ENCODE measurements at places on chromosomes 3 and 15. TPM values are rescaled to one million over a fixed set of nuclear protein-coding genes. Genes with fewer than 3 reads are reported as not detected.

GRCh38 chr3:107969994-107970819 lies 120.6 kb downstream of the CD47 start:
- no peak overlapping the region for H3K4me3 ChIP-seq
- peak overlapping the region; percentile 44 for H3K27ac ChIP-seq
- no peaks in the 10 kb centered on the region for H3K27me3 ChIP-seq
- peak; percentile 73 for DNase-seq

DNA sequence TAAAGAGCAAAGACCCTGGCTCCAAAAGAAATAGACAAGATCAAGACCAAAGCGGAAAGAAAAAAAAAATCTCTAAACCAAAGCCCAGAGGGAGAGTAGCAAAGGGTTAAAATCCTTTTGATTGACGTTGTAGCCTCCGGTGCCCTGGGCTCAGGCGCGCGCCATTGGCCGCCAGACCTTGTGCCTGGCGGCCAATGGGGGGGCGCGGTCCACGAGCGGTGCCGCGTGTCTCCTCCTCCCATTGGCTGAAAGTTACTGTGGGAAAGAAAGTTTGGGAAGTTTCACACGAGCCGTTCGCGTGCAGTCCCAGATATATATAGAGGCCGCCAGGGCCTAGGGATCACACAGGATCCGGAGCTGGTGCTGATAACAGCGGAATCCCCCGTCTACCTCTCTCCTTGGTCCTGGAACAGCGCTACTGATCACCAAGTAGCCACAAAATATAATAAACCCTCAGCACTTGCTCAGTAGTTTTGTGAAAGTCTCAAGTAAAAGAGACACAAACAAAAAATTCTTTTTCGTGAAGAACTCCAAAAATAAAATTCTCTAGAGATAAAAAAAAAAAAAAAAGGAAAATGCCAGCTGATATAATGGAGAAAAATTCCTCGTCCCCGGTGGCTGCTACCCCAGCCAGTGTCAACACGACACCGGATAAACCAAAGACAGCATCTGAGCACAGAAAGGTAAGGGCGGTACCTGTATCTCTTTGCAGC lies at the start of gene HES1:
HES1 (plus strand) TSS at position 343 of the 713 bp plus-strand sequence; CDS start at position 576, 233 bp downstream.
- H3K27me3 ChIP-seq: no peaks in the 10 kb centered on the region
- peak within 1 kb of the TSS; percentile 87 for H3K4me3 ChIP-seq

DNA sequence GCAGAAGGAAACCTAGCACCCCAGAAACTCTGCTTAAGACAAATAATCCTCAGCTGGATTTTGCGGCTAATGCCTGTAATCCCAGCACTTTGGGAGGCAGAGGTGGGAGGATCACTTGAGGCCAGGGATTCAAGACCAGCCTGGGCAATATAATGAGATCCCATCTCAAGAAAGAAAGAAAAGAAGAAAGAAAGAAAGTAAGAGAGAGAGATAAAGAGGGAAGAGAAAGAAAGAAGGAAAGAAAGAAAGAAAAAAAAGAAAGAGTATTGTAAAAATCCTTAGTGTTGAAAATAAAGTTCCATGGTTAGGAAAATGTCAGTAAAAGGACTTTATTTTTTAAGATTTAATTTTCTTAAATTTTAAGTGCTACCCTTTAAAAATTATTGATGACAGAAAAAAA lies 54.9 kb upstream of the LRRFIP2 start:
- no peak overlapping the region for H3K4me3 ChIP-seq
- peak overlapping the region; percentile 15 for H3K27ac ChIP-seq
- DNase-seq: no peak

DNA sequence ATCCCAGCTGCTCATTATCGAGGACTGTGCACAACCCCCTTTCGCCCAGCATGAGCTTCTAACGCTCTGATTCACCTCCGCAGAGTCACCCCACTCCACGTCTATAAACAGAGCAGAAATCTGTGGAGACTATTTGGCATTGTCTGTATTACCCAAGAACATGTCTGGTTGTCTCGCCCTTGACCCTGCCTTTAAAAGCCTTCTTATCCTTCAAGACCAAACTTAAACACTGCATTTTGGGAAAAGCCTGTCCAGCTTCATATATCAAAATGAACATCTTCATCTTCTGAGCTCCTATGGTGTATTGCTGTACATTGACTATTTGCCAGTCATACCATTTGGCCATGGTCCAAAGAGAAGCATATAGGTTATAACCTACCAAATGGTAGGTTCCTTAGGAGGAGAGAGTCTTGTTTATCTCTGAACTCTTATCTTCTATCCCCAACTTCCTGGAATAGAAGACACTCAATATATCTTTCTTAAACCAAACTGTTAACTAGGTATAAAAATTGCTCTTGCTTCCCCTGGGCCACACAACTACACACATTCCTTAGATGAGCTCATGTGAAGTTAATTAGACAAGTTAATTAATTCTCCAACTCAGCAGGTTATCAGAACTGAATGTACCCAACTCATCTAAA lies 90.1 kb downstream of the FBN1 start:
- no peak overlapping the region for H3K27ac ChIP-seq
- peaks cover 7% of the 10 kb centered on the region for H3K4me1 ChIP-seq
- H3K27me3 ChIP-seq: no peaks in the 10 kb centered on the region
- H3K4me3 ChIP-seq: no peak overlapping the region

Gene ACTRT3
- total RNA-seq: 0.52 TPM

Gene MYL3
- 10.4 TPM for total RNA-seq

Gene EPHB1
- total RNA-seq: not detected

Measured in body of pancreas (tissue), 4 donors.